Umbilical cord (tissue), 2 donors: ENCODE measurements at places on chromosomes 11 and 22.

GRCh38 chr22:45896964-45897538 is 79.9 kb downstream of the WNT7B start:
- no peak for DNase-seq

- DNase-seq: no peak
Observed at GRCh38 chr22:24416095-24416494, 11.3 kb upstream of the ADORA2A start.

GRCh38 chr11:59923813-59924212 is 14.4 kb upstream of the OOSP1 start:
- no peak for DNase-seq

- DNase-seq: no peak
Observed at GRCh38 chr11:27218421-27219038, 144.5 kb downstream of the CCDC34 start.

DNA sequence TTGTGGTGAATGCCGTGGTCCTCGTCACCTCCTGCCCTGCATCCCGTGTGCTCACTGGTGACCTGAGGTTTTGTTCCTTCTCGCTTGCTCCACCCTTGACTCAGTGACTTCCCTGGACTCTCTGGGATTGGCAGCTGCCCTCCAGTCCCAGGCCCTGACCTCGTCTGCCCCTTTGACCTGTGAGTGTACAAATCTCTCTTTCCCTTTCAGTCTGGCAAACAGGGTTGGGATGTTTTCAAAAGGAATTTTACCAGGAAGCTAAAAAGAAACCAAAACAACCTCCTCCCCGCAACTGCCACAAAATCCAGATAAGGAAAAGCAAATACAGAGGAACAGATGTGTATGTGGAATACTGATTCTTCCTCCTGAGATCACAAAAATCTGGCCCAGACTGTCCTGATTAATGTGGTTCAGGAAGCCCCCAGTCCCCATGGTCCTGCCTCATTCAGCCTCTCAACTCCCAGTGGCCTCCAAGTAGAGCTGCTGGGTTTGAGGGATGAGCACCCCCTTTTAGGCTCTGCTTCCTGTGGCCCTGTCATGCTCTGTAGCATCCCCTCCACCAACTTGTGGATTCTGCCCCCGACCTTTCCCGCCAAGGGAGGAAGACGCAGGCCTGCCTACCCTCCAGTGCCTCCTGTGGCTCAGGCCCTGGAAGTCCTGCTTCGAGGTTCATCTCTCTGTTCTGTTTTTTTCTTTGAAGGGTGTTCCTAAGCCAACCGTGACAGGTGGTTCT is 15.2 kb downstream of the ROBO4 start:
- DNase-seq: no peak

- no peak for DNase-seq
Observed at GRCh38 chr11:110184456-110184855, 91.3 kb downstream of the ZC3H12C start.

- peak; percentile 24 for DNase-seq
Observed at GRCh38 chr11:9535189-9535781, 38.2 kb upstream of the WEE1 start.

GRCh38 chr11:10483174-10483573 is 28.1 kb downstream of the AMPD3 start:
- no peak for DNase-seq

DNA sequence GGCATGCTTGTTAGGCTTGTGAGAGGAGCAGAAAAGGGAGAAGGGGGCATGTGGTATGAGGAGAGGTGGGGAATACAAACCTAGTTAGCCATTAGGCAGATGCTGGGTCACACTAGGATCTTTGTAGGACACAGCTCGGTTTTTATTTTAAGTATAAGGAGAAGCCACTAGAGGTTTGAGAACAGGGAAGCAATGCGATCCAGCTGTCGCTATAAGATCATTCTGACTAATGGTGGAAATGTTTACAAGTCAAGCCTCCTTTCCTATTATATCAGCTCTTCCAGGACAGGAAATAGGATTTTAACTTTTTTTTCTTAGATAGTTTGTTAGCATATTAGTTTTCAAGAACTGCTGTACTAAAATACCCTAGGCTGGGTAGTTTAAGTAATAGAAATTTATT is 609.9 kb downstream of the INSC start:
- DNase-seq: no peak

- DNase-seq: no peak
Observed at GRCh38 chr11:134916421-134917213, 504.6 kb upstream of the B3GAT1 start.
